Pons (tissue), 1 donor: ENCODE measurements at places on chromosomes 5 and 9.

DNA sequence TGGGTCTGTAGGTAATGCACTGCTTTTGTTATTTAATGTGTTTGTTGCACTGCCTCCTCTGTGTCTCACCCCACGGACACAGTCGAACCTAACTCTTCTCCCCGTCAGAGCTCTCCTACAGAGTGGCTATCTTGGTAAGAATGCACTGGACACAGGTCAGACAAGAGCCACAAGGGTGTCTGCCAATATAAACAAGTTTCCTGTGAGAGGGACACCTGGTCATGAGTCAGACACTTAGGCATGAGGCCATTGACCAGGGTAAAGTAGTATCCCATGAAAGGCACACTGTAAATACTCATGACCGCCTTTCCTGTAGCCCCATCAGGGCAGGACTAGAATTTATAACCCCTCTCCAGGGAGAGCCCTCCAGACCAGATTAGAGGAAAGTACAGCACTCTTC is 115.5 kb downstream of the SLC12A2 start:
- DNase-seq, result no peak

- DNase-seq, result no peak
Measured at GRCh38 chr5:66407765-66408164, 188.4 kb upstream of the MAST4 start.

GRCh38 chr5:67644221-67644920 is 447.8 kb upstream of the CD180 start:
- no peak for DNase-seq

- no peak for DNase-seq
Measured at GRCh38 chr5:169339869-169340268, 38.9 kb upstream of the SLIT3 start.

GRCh38 chr5:2203774-2204173 is 321.0 kb upstream of the IRX4 start:
- no peak for DNase-seq

DNA sequence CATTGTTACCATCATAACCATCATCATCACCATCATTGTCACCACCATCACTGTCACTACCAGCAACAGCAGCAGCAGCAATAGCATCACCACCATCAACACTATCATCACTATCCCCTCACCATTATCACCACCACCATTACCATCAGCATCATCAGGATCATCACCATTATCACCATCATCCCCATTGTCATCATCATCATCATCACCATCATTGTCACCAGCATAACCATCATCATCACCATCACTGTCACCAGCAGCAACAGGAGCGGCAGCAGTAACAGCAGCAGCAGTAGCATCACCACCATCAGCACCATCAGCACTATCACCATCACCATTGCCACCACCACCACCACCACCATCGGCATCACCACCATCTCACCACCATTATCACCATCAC is 48.4 kb downstream of the S1PR3 start:
- DNase-seq, result no peak
